NCI-H1048 (cell line): ENCODE measurements at places on chromosomes 2 and 18.
A peak's percentile ranks its signal among the peaks of the same experiment; 100 is the strongest.

DNA sequence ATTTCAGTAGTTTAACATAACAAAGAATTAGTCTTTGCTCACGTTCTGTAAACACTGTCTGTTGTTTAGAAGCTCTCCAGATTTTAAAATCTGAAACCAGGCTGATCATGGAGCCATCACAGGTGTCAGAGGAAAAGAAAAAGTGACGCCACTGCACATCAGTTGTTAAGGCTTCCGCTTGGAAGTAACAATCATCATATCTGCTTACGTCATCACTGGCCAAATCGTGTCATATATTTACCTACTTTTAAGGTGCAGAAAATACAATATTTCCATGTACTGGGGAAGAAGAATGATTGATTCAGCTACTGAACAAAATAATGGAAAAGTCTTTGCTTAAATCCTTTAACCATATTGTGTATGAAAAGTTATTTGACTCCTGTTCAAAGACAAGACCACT lies 382.6 kb upstream of the MC4R start:
- DNase-seq, result no peak

DNA sequence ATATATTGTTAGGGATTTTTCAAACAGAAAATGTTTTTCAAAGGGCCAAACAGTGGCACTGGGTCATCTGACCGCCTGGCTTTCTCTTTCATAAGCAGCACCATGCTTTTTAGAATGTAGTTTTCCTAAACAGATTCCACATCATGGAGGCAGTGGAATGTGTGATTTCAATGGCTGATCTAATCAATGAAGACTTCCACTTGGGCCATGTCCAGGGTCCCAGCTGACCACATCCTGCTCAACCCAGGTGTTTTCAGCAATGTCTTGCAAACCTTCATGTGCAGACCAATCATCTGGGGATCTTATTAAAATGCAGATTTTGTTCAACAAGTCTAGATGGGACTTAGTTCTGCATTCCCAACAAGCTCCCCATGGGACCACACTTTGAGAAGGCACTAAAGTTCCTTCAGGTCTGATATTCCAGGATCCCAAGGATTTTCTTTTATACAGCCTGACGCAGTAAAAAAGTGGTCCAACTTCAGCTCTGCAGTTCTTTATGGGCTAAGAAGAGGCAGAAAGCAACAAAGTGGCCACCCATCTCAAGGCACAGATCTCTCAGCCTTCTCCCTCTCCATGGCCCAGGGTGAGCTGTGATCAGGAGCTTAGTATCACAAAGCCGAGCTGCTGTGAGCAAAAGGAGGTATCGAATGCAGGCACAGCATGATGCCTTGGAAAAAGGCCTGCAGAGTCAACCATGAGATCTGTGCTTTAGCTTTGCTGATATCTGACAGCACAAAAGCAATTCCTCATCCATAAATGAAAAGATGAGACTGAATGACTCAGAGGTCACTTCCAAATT lies 3.7 kb downstream of the ALKAL2 start:
- no peak for DNase-seq

DNA sequence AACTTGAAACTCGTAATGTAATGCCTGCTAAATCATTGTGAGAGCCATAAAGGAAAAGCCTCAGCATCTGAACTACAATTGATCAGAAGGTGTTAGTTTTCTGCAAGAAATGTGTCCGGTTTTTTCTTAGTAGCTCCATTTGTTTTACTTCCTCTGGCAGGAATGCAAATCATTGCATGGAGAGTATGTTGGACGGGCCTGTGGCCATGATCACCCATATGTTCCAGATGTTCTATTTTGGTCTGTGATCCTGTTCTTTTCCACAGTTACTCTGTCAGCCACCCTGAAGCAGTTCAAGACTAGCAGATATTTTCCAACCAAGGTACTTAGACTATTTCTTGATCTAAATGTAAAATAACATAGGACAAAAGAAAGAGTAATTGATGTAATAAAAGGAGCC lies 126.6 kb downstream of the DPP4 start:
- no peak for DNase-seq

- no peak for DNase-seq
These were observed 177.0 kb downstream of the LDLRAD4 start for GRCh38 chr18:13395577-13395976.

- no peak for DNase-seq
These were observed 265.3 kb upstream of the NXPH2 start for GRCh38 chr2:139045524-139045923.

DNA sequence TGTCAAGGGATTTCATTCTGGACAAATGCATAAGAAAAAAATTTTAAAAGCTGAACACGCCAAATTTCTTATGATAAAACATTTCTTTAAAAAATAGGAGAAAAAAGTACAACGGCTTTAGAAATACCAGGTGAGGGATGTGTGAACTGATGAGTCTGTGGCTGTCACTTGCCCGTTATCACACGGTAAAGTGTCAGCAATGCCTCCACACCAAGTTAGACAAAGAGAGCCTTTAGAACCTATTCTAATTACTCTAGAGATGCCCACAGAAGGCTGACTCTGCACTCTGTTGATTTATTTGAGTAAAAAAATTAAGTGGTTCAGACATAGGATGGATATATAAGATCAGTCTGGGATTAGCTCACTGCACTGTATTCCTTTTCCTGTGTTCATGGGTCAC lies 523.8 kb downstream of the RNF144A start:
- no peak for DNase-seq

DNA sequence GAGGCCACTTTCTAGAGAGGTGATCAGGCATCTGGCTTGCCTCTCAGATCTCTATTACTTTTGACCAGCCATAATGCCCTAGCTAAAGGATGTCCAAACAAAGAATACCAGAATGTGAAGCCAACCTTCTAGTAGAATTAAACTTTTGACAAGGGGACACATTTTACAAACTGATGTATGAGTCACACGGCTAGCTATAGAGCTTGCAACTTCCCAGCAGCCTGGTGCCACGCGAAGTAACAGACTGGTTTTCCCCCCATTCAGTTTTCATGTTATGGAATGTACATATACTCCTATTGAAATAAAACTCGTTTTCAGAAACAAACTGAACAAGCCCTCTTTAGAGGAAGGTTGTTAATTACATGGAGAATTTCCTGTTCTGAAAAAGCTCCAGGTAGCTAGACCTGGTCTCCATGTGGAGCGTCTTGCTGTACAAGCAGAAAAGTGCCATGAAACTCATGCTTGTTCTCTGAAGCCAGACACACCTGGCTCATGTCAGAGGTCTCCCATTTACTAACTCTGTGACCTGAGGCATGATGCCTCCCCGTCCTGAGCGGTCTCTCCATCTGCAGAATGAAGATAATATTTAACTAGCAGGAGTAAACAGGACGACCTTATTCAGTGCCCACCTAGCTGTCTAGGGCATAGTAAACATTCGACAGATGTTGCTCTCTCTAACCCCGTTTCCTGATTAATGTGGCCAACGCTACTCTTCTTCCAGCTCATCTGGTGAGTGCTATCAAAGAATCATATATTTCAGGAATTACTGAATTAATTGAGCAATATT lies 81.5 kb upstream of the MAP3K20 start:
- DNase-seq, result no peak

GRCh38 chr2:119792907-119793312 lies 33.2 kb downstream of the PTPN4 start:
- no peak for DNase-seq

DNA sequence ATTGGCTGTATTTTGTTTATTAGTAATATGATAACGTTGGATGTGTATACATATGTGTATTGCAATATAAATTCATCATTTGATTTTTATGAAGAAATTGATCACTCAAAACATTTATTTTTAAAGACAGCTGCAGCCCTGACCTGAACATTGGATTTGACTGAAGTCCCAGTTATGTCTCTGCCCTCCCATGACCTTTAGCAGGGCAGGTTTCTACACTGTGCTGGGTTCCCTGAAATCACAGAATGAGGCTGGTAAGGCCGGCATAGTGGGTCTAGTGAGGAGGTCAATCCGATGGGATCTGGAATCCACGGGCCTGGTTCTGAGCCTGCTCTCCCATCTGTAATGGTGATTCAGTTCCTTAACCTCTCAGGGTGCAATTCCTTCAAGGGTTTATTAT lies 22.0 kb downstream of the SPP2 start:
- DNase-seq, result no peak

GRCh38 chr2:27202854-27203253 lies 9.0 kb upstream of the ATRAID start:
- no peak for DNase-seq

- DNase-seq, result peak; percentile 75
These were observed 25.7 kb downstream of the FBXO48 start for GRCh38 chr2:68441179-68441993.

DNA sequence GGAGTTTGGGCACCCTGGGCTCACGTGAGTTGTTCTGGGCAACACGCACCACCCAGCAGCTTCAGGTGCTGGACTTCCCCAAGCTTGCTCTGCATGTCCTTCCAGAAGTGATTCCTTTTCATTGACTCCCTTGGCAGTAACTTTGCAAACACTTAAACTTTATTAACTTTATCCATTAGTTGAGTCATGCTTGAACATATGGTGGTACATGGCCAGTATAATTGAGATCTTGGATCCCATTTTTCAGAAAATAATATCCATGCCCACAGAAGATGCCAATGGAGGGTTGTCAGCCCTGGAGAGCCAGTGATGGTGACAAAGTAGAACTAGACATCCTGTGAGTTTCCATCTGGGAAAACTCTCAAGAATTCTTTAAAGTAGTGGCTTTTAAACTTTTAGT lies 144.2 kb downstream of the COPS8 start:
- DNase-seq, result no peak

GRCh38 chr18:3983351-3983969 lies 471.6 kb downstream of the DLGAP1 start:
- no peak for DNase-seq
